Stimulated activated effector memory CD8-positive, alpha-beta T cell treated with anti-CD3 and anti-CD28 coated beads, Interleukin-12 subunit alpha, Interleukin-12 subunit beta, amount 100 ng/mL, for 72 hours (primary cell): ENCODE measurements at places on chromosomes 1 and 21.

- no peak for DNase-seq
Measured at GRCh38 chr21:27580276-27580675, 613.4 kb upstream of the ADAMTS5 start.

DNA sequence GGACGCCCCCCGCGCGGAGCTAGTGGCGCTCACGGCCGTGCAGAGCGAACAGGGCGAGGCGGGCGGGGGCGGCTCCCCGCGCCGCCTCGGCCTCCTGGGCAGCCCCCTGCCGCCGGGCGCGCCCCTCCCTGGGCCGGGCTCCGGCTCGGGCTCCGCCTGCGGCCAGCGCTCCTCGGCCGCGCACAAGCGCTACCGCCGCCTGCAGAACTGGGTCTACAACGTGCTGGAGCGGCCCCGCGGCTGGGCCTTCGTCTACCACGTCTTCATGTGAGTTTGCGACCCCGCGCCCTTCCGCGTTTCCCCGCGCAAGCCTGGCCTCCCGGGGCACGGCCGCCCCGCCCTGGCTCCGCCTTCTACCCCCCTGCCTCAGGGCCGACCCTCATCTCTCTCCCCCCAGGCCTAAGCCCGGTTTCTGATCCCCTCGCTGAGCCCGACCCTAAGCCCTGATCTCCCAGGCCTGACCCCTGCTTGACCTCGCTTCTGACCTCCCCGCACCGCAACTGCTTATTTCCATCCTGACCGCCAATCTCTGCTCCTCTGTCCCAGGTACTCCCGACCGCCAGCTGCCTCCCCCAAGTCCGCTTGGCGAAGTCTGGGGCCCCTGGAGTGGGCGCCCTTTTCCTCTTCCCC lies 669 bp downstream of the KCNQ4 start:
- no peak for DNase-seq

GRCh38 chr1:28580722-28581530 lies 11.1 kb upstream of the RAB42 start:
- no peak for DNase-seq

GRCh38 chr21:35925497-35925896 lies 134.8 kb downstream of the SETD4 start:
- no peak for DNase-seq

DNA sequence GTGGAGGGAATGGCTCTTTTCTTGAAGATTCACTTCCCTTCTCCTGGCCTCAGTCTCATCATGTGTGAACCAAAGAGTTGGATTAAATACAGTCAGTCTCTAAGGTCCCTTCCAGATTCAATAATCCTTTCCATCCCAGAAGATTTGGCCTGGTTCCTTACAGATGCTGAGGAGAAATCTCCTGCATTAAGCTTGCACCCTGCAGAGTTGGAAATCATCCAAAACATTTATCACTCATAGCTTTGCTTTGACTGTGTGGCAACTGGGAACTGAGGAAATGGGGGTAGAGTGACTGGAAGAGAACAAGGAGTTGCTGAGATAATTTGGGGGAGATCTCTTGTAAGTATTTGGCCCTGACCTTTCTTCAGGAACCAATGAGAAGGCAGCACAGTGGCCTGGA lies 220.5 kb upstream of the SGIP1 start:
- no peak for DNase-seq

DNA sequence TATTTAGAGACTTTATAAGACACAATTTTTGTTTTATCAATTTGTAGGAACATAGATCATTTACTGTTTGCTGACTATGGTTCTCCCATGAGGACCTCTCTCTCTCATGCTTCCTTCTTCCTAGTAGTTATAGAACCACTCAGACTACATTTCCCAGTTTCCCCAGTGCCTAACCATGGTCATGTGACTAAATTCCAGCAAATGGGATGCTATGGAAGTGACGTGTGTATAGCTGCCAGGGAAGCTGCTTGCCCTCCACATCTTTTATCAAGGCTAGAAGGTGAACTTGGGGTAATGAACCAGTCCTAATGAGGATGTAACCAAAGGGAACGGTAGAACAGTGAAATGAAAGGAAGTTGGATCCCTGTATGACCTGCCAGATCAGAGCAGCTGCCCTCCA lies 184.0 kb downstream of the MIS18A start:
- DNase-seq, result no peak

GRCh38 chr1:145858238-145858900 lies 512 bp downstream of the PIAS3 start:
- DNase-seq, result no peak

DNA sequence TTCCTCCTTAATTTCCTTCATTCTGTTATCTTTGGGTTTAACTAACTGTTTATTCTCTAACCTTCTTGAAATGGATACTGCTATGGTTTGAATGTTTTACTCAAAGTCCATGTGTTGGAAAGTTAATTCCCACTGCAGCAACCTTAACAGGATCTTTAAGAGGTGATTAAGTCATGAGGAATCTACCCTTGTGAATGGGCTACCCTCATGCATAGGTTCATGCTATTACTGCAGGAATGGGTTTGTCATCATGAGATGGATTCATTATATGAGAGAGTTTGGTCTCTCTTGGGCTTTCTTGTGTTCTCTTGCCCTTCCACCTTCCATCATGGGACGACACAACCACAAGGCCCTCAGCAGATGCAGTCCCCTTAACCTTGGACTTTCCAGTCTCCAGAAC lies 516.9 kb downstream of the ADGRL2 start:
- no peak for DNase-seq

GRCh38 chr21:14673649-14674048 lies 127.5 kb upstream of the SAMSN1 start:
- DNase-seq, result no peak

DNA sequence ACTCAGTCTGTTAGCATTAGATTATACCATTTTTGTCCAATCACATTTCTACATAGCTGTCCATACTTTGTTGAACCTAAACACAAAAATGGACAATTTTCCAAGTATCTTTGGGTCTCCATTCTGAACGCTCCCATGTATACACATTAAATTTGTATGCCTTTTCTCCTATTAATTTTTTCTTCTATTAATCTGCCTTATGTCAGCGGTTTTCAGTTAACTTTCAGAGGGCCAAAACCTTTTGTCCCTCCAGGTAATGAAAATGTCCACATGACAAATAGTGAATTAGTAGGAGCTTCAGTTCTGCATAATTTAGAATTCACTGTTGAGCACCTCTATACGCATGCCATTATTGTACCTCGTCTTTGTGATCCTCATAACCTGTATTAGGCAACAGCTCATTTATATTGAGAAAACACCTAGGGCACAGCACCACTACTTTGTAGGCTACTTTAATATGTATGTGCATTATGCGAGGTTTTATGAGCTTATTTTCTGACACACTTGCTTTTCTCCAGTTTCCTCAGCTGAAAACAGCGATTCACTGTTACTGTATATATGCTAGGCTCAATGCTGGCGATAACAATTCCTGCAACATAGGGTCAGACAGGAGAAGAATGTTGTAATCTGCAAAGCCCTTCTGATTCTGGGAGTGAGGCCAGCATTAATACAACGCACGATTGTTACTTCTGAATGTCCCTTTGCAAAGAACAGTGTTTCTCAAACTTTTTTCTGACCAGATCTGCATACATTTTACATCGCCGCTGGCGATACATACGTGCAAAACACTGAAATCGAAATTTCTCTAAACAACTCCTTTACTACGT lies 1.1 kb upstream of the ABCD3 start:
- DNase-seq, result no peak

DNA sequence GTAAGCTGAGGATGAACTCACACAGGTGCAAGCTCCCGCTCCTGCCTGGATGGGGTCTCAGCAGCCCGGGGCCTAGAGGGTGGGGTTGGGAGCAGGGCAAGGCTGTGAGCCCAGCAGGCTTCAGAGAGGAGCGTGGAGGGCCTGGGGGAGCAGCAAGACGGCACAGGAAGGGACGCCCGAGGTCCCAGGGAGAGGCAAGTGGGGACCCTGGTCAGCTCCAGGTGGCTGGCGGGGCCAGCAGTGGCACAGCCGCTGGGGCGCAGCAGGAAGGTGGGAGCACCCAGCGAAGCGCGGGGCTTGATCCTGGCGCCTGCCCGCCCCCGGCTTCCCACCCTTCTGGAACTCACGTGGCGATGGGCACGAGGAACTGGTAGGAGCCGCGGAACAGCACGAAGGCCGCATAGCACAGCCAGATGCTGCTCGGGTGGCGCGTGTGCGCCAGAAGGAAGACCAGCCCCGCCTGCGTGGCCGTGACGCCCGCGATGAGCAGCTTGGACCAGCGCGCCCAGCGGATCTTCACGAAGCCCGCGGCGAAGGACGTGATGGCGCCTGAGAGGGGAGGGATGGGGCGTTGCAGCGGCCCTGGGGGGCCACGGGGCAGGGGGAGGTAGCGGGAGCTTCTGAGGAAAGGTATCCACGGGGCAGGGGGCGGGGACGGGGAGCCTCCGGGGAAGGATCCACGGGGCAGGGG lies 11.7 kb downstream of the SLC19A1 start:
- no peak for DNase-seq

DNA sequence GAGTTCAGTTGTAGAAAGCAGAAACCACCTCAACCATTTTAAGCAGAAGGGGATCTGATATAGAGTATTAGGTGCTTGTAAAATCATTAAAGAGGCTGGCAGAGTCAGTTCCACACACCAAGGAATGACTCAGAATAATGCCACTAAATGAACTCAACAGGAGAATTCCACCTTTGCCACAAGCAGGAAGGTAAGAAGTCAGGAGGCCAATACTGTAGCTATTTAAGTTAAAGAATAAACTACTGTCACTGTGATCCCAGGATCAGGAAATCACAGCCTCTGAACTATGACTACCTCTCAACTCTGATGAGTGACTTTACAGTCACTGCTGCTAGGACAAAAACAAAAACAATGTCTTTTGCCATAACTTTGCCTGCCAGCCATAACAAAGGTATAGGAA lies 52.5 kb upstream of the PRMT6 start:
- DNase-seq, result no peak

DNA sequence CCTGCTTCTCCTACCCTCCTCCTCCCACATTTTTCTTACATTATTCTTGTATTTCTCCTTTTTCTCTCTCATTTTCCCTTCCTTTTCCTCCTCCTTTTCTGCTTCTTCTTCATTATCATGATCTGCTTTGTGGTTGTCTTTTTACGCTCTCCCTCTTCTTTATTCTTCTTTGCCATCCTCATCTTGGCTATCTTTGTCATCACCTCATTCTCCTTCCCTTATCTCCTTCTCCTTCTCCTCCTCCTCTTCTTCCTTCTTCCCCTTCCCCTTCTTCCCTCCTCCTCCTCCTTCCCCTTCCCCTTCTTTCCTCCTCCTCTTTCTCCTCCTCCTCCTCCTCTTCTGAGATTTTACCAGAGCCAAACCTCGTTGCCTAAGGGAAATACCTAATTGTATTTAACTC lies 30.5 kb downstream of the RNF187 start:
- DNase-seq, result no peak

GRCh38 chr1:186843226-186843625 lies 14.5 kb downstream of the PLA2G4A start:
- no peak for DNase-seq

- DNase-seq, result no peak
Measured at GRCh38 chr1:9395018-9395417, 102.3 kb downstream of the SPSB1 start.

DNA sequence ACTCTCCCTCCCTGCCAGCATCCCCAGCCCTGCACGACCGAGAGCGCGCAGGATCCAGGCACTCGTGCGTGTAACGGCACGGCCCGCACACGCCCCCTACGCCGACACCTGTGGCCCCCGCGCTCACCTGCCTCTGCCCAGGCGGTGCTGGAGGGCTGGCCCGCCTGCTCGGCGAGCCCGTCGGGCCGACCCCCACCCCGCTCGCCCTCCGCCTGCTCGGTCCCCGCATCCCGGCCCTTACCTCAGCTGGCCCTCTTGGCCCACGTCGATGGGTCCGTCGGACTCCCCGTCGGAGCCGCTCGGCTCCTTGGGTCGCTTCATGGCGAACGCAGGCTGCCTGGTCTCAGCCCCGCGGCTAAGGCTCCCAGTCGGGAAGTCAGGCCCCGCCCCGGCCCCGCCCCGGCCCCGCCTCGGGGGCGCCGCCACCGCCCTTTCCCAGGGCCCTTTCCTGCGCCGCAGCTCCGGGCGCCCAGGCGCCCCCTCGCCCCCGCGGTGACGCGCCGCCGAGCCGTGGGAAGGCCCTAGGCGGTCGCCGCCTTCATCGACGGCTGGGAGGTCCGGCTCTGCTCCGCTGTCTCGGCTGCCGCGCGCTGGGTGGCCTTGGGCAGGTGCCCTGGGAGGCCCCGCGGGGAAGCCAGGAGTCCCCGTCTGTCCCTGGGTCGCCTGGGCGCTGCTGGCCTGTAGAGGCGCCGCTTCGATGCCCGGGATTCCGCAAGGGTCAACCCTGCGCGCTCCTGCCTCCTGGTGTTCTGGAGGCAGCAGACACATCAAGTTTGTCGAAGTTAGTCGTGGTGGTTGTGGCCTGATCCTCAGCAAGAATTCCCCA lies at the start of gene HEYL:
HEYL (minus strand) TSS at position 339 of the 826 bp plus-strand sequence; CDS start at position 321, 18 bp downstream.
- peak; percentile 71 for DNase-seq

DNA sequence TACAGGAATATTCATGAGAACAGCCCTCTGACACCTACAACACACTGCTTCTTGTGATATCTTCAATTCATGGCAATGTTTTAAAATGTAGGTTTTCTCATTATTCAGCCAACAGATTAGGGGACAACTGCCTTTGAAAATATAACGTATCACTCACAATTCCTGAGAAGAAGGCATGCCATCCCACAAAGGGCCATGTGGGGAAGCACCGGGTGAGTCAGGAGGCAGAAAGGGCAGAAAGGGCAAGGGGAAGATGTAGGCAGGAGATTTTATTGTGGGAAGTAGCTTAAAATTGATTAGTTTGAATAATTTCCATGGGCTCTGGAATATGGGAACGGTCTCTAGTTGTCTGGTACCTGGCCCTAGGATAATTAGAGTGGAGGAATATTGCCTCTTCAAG lies 165.7 kb downstream of the HHIPL2 start:
- no peak for DNase-seq

DNA sequence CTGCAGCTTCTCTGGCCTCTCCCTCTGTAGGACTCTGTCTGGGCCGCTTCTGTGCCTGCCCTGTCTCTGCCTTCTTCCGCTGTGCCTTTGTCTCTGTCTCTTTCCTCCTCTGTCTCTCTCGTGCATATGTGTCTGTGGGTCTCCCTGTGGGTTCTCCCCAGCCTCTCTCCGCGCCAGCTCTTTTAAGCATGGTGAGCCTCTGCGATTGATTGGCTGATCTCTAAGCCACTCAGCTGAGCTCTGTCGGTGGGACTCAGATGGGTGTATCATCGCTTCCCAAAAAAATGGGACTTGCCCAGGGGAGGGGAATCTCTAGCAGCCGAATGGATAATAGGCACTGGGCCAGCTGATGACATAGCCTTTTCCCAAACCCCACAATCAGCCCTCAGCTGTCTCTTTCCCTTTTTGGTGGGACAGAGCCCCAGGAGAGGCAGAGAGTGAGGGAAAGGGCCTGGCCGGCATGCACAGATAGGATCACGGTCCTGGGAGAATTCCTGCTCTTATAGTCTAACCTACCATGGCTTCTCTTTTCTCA lies at the start of gene ADAMTS4:
ADAMTS4 (minus strand) TSS at position 158 of the 535 bp plus-strand sequence. CDS start 427 bp downstream, outside the sequence.
- DNase-seq, result no peak

- no peak for DNase-seq
Measured at GRCh38 chr1:171472183-171472647, 13.1 kb upstream of the PRRC2C start.

- no peak for DNase-seq
Measured at GRCh38 chr1:200332716-200333115, 77.1 kb downstream of the ZNF281 start.

- DNase-seq, result no peak
Measured at GRCh38 chr21:29639366-29640079, 300.3 kb downstream of the GRIK1 start.

GRCh38 chr1:7705908-7706216 lies 65.2 kb upstream of the VAMP3 start:
- DNase-seq, result no peak

GRCh38 chr1:69258842-69259241 lies 308.9 kb upstream of the LRRC7 start:
- no peak for DNase-seq
